ENCODE measurements at places on chromosomes 3 and 15.
A peak's percentile ranks its signal among the peaks of the same experiment; 100 is the strongest.

GRCh38 chr15:98363955-98364354, 284.4 kb upstream of the IGF1R start:
- no peak for DNase-seq

GRCh38 chr15:81296673-81297072, 27.3 kb downstream of the STARD5 start:
- DNase-seq, result no peak

- DNase-seq, result peak; percentile 26
Measured at GRCh38 chr3:106333911-106334618, 465.3 kb upstream of the CBLB start.

DNA sequence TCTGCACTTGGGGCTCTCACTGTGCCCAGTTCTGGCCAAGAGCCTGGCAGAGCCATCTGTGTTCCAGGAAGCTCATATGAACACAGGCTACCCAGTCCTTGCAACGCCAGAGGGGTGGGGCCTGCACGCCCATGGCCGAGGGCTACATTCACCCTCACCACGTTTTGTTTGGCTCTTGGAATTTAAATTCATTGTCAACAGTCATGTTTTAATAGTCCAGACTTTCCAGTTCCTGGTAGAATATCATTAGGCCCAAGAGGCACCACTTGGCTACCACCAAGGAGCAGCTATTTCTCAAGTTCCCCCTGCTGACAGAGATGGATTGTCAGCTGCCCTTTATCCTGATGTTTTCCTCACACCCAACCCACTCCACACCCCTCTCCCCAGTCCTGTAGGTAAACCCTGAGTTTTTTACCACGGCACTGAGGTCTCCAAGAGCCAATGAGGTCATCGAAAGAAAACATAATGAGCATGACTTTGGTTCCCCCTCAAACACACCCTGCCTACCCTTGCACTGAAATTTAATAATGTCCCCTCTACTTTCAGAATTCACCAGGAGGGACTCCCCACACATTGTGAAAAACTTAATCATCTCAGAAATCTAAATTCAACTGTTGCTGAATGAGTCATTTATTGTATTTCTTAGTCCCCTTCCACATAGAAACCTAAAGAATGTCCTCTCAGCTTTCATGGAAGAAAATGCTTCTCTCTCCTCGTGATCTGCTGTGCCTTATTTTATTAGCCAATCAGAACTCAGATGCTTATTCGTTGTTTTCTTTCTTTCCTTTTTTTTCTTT, 125.1 kb downstream of the SHQ1 start:
- no peak for DNase-seq

- no peak for DNase-seq
Measured at GRCh38 chr15:83605111-83605945, 48.6 kb upstream of the ADAMTSL3 start.

- no peak for DNase-seq
Measured at GRCh38 chr3:115695090-115695489, 71.8 kb downstream of the GAP43 start.

- no peak for DNase-seq
Measured at GRCh38 chr15:25392806-25393205, 46.0 kb downstream of the UBE3A start.

GRCh38 chr3:87197531-87197930, 29.6 kb upstream of the CHMP2B start:
- no peak for DNase-seq

Measured in AG04450 (cell line).